ENCODE measurements at places on chromosomes 7 and 10.

GRCh38 chr10:70477661-70478162 lies 855 bp upstream of the PALD1 start:
- DNase-seq: peak; percentile 85

GRCh38 chr10:3625959-3626751 lies 158.9 kb downstream of the KLF6 start:
- no peak for DNase-seq

DNA sequence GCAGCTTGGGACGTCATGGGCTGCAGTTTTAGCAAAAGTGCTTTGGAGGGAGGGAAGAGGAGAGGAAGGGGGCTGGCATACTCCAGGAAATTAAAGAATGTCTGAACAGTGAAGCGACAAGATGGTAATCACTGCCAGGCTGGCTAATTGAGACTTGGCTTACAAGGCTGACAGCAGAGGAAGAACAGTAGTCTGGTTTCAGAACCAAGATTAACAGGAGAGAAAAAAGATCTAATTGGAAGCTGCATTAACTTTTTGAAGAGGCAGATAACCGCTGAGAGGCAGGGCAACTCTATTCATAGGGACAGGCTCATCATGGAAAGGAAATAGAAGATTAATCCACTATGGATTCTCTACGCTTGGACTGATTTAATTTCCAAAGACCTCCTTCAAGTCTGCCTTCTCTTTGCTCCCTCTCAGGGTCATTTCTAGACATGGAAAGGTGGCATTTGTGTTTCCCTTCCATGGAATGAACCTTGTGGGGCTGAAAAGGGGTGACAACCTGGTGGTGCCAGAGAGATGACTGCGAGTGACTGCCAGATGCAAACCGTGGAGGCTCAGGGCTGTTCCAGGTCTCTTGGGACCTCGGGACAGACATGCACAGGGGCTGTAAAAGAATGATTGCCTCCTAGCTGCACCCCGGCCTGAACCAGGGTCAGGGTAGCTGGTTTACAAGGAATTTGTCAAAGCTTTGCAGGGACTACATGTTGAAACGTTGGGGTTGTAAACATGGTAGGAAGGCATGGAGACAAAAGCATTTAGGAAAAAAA lies 210.2 kb upstream of the NPY start:
- DNase-seq: no peak

- DNase-seq: no peak
These were observed 145.3 kb upstream of the FRMD4A start for GRCh38 chr10:14476006-14476405.

DNA sequence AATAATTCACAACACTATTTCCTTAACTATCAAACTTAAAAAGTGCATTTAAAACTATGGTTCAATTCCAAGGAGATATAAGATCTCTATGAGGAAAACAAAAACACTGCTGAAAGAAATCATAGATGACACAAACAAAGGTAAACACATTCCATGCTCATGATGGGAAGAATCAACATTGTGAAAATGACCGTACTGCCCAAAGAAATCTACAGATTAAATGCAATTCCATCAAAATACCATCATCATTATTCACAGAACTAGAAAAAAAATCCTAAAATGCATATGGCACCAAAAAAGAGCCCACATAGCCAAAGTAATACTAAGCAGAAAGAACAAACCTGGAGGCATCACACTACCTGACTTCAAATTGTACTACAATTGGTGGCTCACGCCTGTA lies 159.9 kb upstream of the EEPD1 start:
- no peak for DNase-seq

- no peak for DNase-seq
These were observed 14.0 kb upstream of the GPR37 start for GRCh38 chr7:124779620-124780019.

DNA sequence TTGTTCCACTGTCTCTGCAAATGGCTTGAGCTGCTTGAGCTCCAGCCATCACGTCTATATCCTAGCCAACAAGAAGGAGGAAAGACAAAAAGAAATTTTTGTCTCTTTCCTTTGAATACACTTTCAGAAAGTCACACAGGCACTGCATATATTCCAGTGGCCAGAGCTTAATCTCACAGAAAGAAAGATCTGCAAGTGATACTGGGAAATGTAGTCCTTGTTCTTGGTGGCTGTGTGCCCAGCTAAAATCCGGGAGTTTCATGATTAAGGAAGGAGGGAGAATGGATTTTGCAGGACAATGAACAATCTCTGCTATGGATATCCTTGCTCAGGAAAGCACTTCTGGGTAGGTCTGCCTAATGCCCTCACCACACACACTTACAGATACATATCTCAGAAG lies 19.5 kb upstream of the DLG5 start:
- DNase-seq: no peak

DNA sequence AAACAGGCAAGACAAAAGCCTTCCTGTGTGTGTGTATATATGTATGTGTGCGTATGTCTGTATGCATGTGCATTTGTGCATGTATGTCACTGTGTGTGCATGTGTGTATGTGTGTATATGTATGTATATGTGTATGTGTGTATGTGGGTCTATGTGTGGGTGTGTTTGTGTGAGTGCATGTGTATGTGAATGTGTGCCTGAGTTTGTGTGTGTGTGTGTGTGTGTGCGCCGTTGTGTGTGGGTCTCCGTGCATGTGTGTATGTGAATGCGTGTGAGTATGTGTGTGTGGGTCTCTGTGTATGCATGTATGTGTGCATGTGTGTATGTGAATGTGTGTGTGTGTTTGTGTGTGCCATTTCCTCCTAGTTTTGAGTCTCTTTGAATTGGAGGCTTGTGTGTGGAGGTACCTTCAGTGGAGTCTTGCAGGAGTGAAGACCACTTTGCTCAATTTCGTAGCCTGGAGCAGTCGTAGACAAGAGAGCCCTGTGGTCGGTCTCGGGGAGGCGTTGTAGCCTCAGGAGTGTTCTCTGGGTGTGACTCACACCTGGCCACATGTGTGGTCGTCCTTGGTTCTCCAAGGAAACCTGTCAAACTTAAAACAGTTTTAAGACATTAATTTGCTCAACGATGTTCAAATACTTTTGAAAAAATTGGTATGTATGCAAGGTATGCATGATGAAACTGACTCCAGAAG lies 28.1 kb downstream of the INPP5A start:
- no peak for DNase-seq

GRCh38 chr10:111973306-111973705 lies 210.3 kb downstream of the GPAM start:
- DNase-seq: no peak

- no peak for DNase-seq
These were observed 66.1 kb downstream of the STEAP1B start for GRCh38 chr7:22433710-22434460.

DNA sequence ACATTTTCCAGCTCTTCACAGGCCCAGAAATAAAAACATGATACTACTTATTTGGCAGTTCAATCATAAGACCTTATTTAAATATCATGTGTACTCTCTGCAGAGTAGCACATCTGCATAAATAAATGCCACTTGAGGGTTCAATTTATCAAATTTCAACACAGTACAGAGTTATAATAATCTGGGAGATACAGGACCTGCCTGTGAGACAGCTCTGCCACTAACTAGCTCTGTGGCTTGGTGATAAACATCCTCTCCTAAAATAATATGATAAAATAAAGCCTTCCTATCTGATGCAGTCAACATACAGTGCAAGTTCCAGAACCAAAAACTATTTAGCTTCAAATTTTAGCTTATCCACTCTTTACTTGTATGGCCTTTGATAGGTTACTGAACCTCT lies 90.9 kb upstream of the GATAD1 start:
- DNase-seq: no peak

DNA sequence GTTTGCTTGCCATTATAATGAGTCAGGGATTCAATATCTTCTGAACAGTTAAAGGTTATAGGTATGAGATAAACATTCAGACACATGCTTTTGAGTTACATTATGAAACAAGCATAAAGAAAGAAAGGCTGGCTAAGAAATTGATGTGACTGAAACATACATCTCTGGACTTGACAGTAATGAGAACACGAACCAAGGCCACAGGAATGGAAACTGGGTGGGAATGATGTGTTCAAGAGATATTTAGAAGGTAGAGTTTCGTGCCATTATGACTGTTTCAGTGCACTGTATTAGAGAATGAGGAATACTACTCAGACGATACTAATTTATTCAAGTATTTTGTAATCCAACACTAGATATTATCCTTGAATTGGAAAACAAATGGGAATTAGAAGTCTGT lies 332.1 kb upstream of the MAGI2 start:
- no peak for DNase-seq

- no peak for DNase-seq
These were observed 173.8 kb upstream of the HPS1 start for GRCh38 chr10:98620503-98620902.

- no peak for DNase-seq
These were observed 2.6 kb downstream of the BZW2 start for GRCh38 chr7:16648551-16648950.

DNA sequence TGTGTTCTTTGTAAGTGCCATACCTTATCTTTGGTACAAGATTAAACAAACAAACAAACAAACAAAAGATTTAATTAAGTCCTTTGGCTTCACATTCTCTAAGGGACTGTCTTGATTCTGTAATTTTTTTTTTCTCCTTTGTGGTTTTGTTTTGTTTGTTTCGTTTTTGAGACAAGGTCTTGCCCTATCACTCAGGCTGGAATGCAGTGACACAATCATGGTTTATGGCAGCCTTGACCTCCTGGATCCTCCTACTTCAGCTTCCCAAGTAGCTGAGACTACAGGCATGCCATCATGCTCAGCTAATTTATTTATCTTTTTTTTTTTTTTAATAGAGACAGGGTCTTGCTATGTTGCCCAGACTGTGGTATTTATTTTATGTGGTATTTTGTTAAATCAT lies 165.8 kb downstream of the LRRC4 start:
- no peak for DNase-seq

GRCh38 chr10:24556750-24557742 lies 166.6 kb downstream of the ARHGAP21 start:
- no peak for DNase-seq

DNA sequence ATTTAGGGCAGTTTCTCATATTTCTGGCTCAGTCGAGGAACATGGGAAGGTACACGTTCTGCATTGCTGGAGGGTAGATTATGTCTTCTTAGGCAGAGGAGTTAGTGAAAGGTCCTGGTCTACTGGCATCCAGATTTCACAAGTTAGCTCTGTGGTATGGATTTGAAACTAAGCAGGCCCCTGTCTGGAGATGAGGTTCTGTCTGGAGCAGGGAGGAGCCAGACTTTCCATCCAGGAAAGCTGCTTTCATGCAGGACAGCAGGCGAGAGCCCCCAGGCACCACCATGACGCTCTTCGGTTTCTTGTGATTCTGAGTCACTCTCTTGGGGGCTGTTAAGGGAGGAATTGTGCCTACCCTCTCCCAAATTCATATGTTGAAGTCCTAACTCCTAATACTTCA lies 184.3 kb downstream of the KIAA1217 start:
- DNase-seq: no peak

- DNase-seq: no peak
These were observed 108.8 kb downstream of the SGMS1 start for GRCh38 chr10:50514995-50515394.

GRCh38 chr10:44965651-44966097 lies 6.1 kb downstream of the RASSF4 start:
- peak; percentile 13 for DNase-seq

- no peak for DNase-seq
These were observed 136.5 kb downstream of the CNNM2 start for GRCh38 chr10:103054621-103055020.

DNA sequence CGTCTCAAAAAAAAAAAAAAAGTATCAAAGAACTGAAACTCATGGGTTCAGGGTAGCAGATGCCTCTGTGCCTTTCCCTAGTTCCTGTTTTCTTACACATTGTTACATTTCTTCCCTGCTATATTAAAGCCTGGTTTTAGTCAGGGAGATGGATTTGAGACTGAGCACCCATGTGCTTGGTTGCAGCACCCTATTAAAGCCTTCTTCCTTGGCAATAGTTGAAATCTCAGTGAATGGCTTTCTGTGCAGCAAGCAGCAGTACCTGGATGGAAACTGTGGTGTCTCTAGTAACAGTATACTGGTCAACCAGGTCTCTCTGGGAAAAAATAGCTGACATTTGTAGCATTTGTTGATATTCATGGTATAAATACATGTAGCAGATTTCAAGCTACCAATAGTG lies 331.1 kb downstream of the ANKRD30A start:
- no peak for DNase-seq

All from CD4-positive, alpha-beta T cell treated with Interleukin-15 for 1 hour (primary cell).